ENCODE measurements at places on chromosomes 7 and 10.

DNA sequence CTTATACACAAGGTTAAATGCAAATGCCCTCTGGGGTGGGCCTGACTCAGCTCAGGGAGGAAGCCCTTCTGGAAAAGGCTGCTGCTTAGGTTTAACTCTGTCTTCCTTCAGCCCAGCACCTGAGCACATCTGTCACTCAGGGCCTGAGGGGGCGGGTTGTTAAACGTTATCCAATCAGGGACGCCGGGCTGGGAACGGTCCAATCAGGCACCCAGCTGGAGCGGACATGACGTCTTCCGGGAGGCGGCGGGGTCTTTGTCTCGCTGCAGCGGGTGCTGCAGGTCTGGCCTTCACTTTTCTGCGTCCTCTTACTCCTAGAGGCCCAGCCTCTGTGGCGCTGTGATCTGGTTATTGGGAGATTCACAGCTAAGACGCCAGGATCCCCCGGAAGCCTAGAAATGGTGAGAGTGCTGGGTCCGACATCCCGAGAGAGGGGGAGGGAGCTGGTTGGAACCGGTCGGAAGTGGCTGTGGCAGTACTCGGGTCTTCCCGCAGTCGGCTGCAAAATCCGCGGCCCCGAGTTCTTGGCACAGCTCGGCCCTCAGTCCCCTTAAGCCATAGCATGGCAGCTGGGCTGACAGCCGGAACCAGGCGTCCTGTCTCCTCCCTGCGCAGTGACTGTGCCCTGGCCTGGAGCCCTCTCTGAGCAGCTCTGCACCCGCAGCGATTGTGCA, at the start of gene ZNF138:
Gene ZNF138, plus strand, starts transcription at position 258 of the 674 bp plus-strand sequence. Its CDS starts 141 bp downstream, at position 399.
- peak; percentile 95 for DNase-seq

DNA sequence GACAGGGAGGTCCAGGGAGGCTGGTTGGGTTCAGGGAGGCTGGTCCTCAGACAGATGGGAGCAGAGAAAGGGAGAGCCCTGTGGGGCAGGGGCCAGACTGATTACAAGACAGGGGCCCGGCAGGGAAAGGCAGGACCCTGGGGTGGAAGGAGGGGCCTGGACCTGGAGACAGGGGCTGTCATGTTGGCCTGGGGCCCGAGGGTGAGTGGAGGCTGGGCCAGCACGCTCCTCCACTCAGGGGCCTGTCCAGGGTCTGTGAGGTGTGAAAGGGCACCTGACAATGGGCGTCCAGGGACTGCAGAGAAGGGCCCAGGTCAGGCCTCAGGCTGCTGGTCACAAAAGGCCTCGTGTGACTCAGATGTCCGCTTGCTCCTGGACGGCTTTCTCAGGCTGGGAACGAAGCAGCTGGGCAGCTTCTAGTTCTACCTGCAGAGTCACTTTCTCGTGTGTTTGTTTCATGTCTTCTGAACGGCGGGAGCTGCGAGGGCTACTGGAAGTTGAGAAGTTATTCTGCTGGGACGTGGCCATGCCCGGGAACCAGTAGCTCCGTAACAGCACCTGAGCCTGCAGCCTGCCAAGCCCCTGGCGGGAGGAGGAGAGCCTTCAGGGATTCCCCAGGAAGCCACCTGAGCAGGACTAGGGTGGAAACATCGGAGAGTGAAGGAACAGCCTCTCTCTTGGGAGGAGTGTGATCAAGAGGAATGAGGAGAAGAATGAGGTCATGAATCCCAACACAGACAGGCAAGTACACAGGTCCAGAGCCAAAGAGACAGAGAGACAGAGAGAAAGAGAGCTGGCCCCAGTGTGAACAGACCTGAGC, 65.8 kb downstream of the KLF6 start:
- DNase-seq, result no peak

GRCh38 chr10:78817804-78818203, 251.0 kb upstream of the ZMIZ1 start:
- DNase-seq, result no peak

DNA sequence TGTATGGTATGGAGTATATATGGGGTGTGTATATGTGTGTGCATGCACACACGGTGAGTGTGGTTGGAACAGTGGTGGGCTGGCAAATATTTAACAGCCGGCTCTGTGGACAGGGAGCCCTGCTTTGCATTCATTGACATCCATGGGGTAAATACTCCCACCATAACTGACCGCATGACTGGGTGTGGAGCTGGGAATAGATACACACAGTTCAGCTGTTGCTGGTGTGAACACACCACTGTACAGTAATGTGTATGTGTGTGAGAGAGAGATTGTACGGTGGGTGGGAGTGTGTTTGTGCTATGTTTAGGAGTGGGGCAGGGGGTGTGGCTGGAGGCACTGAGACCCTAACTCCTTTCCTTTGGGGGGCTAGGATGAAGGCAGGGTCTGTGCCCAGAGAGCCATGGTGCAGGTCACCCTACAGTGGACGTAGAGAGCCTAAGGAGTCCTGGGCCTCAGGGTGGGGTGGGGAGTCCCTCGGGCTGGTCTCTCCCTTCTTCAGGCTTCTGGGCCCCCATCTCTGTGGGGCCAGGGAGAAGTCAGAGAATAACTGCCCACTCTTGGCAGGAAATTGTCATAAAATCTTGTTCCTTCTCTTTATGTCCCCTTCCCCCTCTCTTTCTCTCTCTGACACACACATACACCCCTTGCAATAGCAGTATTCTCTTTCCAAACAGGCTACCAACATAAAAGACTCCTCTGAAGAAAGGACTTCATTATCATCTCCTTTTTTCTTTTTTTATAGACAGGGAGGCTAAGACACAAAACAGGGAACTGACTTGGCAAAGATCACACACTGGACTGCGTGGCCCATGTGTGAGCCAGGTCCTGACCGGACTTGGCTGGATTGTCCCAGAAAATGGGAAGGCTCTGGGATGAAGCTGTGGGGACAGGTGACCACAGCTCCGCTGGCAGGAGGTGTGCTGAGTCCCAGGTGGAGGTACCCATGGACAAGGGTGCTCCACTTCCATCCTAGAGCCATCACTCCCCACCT, 3.2 kb downstream of the SFRP5 start:
- DNase-seq, result no peak

- peak; percentile 77 for DNase-seq
Observed at GRCh38 chr10:4013651-4014121, 228.7 kb upstream of the KLF6 start.

- no peak for DNase-seq
Observed at GRCh38 chr10:63829020-63829419, 307.8 kb downstream of the REEP3 start.

- no peak for DNase-seq
Observed at GRCh38 chr7:129264534-129264933, 39.7 kb downstream of the AHCYL2 start.

- DNase-seq, result no peak
Observed at GRCh38 chr7:70699271-70699670, 432.7 kb upstream of the GALNT17 start.

DNA sequence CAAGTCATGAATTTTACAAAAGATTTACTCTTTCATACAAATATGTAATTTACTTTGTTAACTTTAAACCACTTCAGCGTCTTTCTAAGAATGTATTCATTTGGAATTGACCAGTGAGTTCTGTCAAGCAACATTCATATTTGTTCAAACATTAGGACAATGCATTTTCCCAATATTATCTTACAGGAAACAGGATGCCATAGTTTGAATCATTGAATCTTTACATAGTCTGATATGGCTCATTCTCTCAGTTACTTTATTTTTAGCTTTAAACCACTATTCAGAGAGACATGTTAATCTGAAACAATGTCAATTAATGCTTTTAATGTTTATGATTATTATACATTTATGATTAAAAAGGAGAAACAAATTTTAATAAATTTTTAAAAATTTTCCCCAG, 21.1 kb upstream of the MEOX2 start:
- DNase-seq, result no peak

DNA sequence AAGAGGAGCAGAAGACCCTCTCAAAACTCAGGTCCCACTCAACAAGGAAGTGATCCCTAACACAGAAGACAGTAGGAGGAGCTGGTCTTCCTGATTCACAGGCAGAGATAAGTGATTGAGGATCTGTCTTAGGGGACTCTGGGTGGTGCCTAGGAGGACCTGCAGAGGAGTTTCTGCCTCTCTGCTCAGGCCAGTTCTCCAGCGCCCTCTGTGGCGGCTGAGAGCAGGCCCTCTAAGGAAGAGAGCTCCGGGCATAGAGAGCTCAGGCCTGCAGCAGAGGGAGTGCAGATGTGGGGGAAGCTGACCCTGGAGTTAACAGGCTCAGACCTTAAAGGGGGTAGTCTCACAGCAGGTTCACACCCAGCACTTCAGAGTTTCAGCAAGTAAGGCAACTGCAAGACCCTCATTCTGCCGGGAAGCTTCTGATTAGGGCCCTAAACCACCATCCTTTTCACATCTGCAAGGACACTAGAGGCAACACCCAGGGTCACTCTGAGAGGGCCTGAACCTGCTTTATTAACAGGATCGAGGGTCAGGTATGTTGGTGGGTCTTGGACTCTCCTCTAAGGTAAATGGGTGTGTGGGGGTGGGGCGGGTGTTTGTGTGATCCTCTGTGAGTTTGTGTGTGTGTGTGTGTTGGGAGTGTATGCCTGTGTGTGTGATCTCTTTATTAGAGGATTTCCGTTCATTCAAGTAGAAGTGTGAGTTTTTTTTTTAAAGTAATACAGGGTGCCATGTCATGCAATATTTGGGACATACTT, 57.6 kb upstream of the TARP start:
- DNase-seq, result no peak

DNA sequence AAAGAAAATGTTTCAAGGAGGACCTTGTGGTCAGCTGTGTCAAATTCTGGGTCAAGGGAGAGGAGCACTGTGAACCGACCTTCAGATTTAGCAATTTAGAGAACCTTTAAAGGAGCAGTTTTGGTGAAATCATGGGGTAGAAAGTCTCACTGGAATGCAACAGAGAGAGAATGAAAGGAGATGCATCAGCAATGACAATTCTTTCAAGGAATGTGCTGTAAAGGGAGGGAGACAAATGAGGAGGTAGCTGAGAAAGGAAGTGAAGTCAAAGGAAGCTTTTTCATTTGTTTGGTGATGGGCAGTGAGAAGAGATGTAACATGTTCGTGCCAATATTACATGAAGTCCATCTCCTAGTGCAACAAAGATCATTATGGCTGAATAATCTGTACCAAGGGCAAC, 166.0 kb downstream of the TSPAN12 start:
- DNase-seq, result no peak

- no peak for DNase-seq
Observed at GRCh38 chr7:23205909-23206767, 24.3 kb downstream of the NUP42 start.

DNA sequence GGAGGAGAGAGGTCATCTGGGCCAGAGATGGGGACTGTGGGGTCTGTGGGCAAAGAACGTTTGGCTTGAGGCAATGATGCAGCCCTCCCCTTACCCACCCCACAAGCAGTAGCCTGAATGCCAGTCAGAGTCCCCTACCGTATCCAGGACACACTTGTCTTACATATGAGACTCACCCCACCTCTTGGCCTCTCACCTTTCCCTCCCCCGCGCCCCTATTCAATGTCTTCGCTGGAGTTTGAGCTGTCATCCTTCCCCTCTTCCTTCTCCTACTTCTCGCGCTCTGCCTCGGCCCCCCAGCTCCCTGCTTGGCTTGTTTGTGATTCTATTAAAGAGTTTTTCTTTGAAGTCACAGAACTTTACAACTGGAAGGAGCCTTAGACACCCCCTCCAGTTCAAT, 8.9 kb downstream of the PRRT4 start:
- DNase-seq, result no peak

- DNase-seq, result no peak
Observed at GRCh38 chr7:8822595-8822994, 389.2 kb downstream of the NXPH1 start.

GRCh38 chr10:71216363-71216695, 4.0 kb downstream of the UNC5B start:
- DNase-seq, result no peak

DNA sequence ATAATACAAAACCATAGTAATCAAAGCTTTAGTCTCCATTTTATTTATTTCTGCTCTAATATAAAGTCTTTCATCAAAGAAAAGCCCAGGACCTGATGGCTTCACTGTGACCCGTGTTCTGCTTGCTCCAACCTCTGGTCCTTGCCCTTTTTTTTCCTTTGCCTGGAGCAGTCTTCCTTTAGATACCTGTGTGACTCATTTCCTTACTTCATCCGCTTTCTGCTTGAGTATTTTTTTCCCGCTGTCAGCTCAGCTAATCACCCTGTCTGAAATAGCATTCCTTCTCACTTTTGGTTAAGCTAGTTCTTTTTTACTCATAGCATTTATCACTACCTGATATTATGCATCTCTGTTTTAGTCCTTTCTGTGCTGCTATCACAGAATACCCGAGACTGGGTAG, 194.8 kb downstream of the ABCA13 start:
- no peak for DNase-seq

DNA sequence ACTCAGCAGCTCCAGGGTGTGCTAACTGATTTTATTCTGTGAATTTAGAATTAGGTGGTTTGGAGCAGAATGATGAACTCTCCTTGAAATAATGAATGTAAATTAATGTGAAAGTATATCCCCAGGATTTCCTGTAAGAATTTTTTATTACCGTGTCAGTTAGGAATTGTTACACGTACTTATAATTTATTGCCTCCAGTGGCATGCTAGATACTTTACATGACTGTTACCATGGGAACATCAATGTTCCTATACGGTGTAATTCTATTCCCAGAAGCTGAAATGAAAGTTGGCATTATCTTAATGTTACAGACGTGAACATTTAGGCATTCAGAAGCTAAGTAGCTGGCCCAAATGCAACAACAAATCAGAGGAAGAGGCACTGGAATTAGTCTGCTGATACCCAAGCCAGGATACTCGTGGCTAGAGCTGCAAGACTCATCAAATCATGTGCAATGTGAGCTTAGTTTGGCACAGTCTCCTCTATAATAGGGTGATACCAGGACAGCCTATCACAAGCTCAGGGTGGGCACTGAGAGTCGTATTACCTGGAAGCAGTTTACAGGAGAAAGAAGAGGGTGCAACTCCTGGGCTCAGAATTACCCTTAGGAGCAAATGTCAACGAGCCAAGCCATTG, 30.0 kb upstream of the PRKAR2B start:
- no peak for DNase-seq

- no peak for DNase-seq
Observed at GRCh38 chr7:15554081-15554480, 7.7 kb downstream of the AGMO start.

- no peak for DNase-seq
Observed at GRCh38 chr10:119371704-119372663, 164.6 kb downstream of the GRK5 start.

DNA sequence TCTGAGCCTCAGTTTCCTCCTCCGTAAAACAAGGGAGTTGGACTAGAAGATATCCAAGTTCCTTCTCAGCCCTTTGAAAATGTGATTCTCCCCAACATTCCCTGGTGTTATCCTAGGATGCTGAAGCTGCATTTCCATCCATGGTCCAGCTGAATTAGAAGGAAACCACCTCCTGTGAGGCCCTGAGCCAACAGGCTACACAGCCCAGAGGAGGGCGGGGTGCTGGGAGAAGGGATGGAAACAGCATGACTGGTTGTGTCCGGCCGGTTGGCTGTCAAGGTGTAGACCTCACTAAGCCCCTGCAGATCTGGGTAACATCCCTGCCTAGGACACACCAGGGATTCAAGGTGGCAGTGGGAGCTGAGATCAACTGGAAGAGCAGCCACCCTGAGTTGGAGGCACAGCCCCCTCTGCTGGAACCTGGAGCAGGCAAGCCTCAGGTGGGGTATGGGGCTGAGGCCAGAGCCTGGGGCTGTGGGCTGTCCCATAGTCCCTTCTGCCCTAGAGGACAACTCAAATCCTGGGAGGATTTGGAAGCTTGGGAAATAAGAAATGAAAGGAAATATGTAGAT, 72.0 kb downstream of the PAX2 start:
- DNase-seq, result no peak

All from activated naive CD4-positive, alpha-beta T cell treated with Interleukin-2 at 50 U/mL for 16 hours (primary cell).